ENCODE measurements at places on chromosomes 3 and 15.

GRCh38 chr15:78977091-78977571 is 32.3 kb upstream of the CTSH start:
- DNase-seq: no peak

GRCh38 chr3:157551961-157552360 is 48.7 kb upstream of the VEPH1 start:
- no peak for DNase-seq

DNA sequence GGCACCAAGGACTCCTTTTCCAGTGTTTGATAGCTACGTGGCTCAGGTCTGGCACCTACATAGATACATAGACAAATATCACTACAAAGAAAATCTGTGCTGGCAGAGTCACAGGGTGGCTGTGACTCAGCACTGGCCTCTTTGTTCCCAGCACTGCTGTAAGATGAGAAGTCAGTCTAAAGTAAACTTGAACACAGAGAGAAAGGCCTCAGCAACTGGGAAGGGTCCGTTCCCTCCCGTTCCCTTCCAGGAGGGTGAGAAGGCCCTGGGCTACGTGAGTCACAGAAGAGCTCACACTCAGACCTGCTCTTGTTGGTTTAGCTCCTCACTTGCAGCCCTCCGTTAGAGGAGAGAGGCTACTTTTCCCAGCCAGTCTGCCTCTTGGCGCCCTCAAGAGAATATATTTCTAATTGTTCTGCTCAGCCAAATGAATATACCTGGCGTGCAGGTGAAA is 23.1 kb downstream of the ANXA2 start:
- DNase-seq: no peak

DNA sequence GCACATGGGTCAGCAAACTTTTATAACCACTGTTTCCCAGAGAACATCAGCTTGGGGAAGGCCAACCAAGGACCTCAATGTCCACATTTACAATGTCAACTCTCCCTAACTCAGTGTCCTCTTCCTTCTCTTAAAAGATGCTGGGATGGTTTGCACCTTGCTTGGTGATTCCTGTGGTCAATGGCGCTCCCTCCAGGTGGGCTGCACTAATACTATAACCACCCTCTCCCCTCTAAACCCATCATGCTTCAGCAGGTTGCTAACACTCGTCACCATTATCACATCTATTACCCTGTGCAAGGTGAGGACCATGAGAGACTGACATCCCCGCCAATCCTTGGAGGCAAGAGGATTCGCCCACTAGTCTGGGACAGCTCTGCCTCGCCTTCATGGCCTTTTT is 65.2 kb downstream of the FRMD5 start:
- no peak for DNase-seq

DNA sequence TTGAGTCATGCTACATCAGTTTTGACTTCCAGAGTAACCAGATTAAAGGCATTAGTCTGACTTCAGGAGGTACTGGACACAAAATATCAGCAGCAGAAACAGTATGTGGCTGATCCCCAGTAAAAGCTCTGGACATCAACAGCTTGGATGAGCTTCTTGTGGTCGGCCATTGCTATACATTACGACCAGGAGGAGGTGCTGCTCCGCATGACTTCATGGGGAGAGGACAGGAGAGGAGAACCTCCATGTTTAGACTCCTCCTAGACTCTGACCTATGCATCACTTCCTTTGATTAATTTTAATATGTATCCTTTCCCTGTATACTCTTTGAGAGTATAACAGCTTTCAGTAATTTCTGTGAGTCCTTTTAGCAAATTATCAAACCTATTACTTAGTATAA is 285.6 kb upstream of the ARHGEF26 start:
- DNase-seq: no peak

DNA sequence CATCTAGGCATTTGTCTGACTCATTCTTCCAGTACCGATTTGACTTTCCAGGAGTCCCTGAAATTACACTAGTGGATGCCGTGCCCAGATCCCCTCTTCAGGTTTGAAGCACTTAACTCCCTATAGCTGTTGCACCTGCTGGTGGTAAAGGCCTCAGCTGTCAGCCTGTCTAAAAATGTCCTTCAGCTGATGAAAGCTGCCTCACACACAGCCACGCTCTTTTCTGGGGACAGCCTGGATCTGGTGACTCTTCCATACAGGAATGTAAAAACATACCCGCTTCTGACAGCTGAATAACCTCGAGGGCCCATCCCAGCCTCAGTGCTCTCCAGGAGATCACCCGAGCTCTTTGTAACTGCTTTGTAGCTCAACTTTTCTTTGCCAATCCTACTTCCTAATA is 534.1 kb upstream of the GRM7 start:
- DNase-seq: no peak

Measured in activated CD4-positive, alpha-beta T cell treated with anti-CD3 and anti-CD28 coated beads, Interleukin-2, amount 50 U/mL, for 4 hours (primary cell).